ENCODE measurements at places on chromosomes 6 and 20. TPM values are rescaled to one million over a fixed set of nuclear protein-coding genes. Genes with fewer than 3 reads are reported as not detected.

Gene TUBB2B
- polyA plus RNA-seq: not detected

Gene ARG1
- not detected for polyA plus RNA-seq

Gene E2F1
- 0.19 TPM for polyA plus RNA-seq

Gene KIF3B
- polyA plus RNA-seq: 3.2 TPM

Gene ALDH8A1
- polyA plus RNA-seq: 0.25 TPM

DNA sequence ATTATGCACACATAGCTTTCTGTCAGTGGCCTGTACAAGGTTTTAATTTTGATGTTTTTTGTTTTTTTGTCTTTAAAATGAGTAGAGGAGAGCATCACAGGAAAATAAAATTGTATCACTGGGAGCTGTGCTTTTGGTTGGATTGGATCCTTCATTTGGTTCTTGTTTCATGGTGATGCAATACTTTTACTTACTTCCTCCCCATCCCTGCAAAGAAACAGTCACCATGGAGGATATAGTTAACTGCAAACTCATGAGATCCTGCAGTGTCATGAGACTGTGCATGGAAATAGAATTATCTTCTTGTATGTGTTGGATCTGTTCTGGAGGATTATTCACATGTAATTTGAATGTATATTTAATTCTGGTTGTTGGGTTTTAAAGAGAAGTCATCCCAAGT lies 122.3 kb downstream of the JARID2 start:
- DNase-seq: no peak

DNA sequence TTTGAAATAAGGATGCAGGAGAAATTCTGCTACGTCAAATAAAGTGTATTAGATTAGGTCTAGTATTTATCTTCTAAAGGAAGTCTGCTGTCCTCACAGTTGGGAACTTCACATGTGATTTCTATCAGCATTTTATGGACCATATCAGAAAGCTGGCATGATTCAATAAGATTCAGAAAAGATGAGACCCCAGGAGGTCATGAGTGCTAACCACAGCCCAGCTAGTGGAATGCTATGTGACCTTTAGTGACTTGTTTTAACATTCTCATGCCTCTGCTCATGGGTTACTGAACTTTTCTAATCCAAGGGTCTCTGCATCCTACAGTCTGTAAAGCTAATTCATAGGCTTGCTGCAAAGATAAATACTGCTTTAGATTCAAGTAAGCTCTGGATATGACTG lies 150.1 kb downstream of the GMPR start:
- no peak for DNase-seq

- no peak for DNase-seq
These were observed 773.4 kb downstream of the KIF16B start for GRCh38 chr20:15799871-15800270.

DNA sequence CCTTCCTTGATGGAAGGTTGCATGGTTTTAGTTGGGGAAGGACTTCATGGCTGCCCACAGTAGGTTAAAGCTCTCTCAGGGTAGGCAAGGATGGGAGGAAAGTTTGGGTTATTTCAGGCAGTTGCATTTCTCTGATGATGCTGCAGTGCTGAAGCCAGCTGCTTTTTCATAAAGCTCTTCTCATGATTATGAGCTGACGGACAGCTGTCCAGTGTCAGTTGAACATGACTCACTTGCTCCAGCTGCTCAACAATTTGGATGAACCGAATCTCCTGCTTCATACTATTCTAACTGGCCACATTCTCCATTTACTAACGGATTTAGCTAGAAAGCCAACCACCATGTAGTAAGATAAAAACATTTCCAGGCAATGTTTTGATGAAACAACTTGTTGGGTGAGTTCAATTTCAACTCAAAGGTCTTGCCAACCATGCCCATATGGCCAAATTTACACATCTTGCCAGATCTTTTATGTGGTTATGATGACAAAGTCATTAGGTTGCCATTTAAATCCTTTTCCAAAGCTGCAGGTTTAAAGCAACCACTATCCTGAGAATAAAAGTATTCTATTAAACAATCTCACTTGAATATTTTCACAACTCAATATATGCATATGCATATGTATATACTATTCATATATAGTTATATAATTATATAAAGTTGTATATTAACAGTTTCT lies 125.9 kb downstream of the HS3ST5 start:
- DNase-seq: no peak

GRCh38 chr20:53723621-53724020 lies 130.0 kb upstream of the ZNF217 start:
- no peak for DNase-seq

DNA sequence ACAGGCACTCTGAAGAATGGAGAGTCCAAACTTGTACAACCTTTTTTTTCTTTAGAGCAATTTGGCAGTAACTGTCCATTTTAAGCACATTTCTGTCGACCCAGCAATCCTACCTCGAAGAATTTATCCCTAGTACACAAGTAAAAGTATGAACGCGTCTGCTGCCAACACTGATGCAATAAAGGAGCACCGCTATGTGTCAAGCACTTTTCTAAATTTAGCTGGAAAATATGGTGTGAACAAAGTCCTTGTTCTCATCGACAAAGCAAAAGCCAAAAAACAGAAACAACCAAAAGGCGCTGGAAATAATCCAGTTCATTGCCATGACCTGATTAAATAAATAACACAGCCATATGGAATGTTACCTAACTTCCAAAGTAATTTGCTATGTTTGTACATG lies 1.1 kb downstream of the DPM1 start:
- no peak for DNase-seq

- no peak for DNase-seq
These were observed 193.1 kb downstream of the NRN1 start for GRCh38 chr6:5813625-5814027.

- DNase-seq: no peak
These were observed 94.2 kb downstream of the OLIG3 start for GRCh38 chr6:137399881-137400443.

DNA sequence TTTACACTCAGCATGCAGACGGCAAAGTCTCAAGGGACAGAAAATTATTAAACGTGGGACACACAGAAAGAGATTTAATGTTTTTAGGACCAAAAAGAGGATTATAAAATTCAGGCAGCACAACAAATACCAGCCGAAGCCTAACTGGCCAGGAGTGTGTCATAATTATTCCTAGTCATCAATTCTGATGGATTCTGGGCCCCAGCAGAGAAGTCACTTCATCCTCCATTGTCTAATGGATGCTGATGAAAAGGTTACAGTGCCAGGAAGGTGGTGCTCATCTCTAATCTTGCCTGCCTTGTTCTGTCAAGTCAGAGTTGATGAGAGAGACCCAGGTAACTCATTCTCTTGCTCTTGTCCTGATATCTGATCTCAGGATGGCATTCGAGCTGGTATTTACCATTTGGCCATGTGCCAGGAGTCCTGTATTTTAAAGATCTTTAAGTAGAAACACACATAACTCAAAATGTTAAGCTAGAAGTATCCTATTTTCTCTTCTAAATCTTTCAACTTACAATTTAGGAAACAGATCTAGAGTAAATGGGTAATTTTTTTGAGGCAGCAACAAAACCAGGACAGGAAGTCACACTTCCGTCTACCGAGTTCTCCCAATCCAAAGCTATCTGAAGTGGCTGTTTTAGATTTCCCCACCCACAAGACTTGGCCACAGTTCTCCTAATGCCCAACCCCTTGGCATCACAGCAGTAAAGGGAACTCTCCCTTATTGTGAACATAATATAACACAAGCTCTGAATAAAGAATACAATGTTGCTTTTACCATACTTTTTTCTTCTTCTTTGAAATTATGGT lies 50.0 kb downstream of the ADAT2 start:
- DNase-seq: no peak

DNA sequence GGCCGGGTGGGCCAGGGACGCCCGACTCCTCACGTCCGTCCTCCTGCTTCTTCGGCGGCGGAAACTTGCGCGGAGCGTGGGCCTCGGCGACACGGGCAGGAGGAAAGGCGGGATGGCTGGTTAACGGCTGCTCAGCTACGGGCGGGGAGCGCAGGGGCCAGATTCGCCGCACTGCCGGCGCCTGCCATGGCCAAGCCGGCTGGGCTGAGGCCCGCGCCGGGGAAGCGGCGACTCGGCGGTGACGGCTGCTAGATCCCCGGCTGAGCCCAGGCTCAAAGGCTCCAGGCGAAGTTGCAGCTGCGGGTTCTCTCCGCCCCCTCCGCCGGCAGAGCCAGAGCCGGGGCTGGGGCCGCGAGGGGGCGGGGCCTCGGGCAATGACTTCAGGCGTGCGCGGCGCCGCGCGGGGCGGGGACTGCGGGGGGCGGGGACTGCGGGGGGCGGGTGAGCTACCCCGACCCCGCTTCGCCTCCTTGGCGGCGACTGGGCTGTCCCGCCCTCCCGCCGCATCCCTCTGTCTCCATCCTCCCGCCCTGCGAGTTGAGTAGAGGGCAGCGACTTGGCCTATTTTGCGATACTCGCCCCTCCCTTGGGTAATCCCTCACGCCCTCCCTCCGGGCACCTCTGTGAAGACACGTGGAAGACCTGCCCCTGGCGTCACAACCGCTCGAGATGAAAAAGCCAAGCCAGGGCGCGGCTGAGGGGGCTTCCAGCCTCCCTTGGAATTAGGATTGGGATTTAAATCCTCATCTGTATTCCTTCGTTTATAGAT lies at the start of gene CEP85L:
TSS of gene CEP85L (minus strand) at position 310 of the 769 bp plus-strand sequence. CDS start 322 bp downstream, outside the sequence.
- DNase-seq: peak; percentile 92

GRCh38 chr6:45036103-45036502 lies 292.0 kb upstream of the RUNX2 start:
- DNase-seq: no peak

DNA sequence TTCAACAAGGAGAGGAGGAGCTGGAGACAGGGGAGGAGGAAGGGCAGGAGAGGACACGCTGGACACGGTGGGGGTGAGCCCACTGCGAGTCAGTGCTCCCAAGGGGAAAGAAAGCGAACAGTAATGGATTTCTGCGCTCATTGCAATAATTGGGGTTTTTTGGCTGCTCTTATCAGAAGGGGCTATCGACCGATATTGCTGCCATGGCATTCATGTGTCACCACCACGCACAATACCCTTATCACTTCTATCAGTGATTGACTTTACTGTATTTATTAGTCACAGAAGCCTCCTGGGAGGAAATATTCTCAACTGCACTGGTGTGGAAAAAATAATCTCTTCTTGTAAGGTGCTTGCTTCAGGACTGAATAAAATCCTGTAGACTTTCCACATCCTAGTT lies 55.8 kb downstream of the CEP43 start:
- no peak for DNase-seq

- DNase-seq: no peak
These were observed 853.8 kb downstream of the MAFB start for GRCh38 chr20:39835130-39835842.

Data from naive thymus-derived CD8-positive, alpha-beta T cell (primary cell).